Non-pigmented ciliary epithelial cell (primary cell): ENCODE measurements at places on chromosomes 5 and 9.

DNA sequence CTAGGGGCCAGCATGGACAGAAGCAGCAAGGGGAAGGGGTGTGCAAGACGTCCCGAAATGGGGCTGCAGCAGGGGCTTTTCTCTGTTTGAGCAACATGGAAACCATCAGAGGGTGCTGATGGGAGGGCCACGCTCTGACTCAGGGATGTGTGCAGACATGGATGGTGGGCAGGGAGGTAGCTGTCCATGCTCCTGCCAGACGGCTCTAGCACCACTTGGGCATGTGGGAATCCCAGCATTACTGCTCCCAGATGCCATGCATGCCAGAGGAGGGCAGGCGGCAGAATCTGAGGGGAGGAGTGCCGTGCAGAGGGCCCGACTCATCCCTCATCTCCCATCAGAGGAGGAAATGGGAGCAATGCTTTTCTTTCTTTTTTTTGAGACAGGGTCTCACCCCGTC, 45.6 kb upstream of the SLC25A51 start:
- no peak for DNase-seq

- no peak for DNase-seq
These were observed 317.0 kb upstream of the RPS23 start for GRCh38 chr5:82595113-82595512.

DNA sequence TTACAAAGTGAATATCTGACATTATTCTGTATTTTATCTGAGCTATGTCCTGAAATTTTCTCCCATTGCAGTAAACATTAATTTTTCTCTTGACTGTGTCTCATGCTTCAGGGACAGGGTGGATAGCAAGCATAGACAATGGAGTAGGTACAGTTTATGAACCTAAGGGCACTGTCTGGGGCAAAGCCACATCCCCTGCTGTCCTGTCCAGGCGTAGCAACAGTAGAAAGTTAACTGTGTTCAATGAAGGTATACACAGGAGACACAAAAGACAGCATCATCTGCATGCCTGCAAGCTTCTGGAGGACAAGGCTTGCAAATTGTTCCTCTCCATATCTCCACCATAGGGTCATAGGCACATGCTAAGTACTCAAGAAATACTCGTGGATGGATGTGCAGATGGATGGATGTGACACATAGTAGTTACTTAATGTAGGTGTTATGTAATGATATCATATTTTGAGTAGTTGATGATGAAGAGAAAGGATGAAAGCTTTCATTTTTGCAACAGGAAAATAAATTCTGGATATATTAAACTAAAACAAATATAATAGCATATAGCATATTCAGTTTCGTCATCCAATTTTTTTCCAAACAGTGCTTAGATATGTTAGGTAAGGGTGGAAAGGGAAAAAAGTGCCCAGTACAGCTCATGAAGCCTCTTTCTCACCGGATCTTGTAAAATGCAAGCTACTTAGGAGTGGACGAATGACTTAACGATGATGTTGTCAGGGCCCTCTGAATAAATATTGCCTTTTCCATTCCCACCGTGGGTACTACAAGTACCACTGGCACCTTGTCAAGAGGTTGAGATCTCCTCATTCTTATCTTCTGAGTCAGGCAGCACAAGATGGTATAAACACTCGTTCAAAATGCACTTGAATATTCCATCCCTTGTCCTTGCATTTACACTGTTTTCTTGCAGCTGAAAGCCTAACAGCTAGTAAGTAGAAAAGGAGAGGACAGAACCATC, 19.9 kb upstream of the ZSWIM6 start:
- DNase-seq = no peak

GRCh38 chr5:73370640-73371583, 77.7 kb downstream of the FOXD1 start:
- DNase-seq = peak; percentile 88

DNA sequence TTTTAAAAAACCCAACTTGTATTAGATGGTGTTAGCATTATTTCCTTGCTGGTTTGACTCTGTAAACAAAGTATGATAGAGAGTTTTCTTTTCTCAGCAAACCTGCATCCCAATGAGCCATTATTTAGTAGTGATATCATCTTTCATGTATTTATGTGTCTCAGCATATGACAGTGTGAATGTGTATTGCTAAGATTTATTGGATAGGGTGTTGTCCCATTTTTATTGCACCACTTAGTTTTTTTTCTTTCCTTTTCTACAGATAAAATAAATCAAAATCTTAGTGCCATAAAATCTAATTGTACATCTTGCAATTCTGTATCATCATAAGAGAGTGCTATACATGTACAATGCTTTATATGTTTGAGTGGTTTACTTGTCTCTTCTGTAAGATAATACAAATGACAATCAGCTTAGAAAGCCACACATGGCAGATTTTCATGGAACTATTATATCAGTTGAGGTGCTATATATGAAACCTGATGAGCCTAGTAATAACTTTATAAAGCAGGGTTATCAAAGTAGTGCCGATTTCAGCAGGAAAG, 149.2 kb upstream of the CYLC2 start:
- DNase-seq = no peak

DNA sequence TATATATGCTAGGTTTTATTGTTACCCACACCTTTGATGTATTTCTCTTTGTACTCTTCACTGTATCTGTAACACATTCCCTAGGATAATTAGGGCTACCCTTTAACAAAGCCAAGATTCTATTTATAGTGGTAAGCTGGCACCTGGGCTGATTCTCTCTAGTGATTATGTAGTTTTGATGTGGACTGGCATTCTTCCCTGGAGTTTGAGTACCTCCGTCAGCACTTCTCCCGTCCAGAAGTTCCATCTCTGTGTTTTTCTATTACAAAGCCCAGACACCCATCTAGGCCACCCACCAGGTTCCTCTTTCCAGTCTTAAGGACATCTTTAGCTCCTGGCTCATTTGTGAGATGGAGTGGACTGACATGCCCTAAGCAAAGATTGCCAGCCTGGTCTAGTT, 55.9 kb upstream of the CDKN2B start:
- DNase-seq = no peak

DNA sequence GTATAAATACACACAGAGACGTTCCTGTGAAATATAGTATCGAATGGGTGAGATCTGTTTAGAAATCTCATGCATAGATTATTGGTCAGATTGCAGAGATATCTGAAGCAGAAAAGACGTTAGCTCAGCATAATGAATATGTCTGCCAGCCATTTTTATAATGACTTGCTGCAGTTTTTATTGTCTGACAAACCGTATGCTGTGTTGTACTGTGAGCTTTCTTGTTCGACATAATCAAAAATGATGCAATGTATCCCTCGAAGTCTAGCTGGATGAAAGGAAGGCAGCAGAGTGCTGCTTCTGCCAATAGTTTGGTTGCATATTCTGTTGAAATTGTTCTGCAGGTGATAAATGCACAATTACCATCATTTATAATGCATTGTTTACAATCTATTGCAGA, 514.9 kb upstream of the ARRDC3 start:
- no peak for DNase-seq

- no peak for DNase-seq
These were observed 778.1 kb downstream of the SEMA5A start for GRCh38 chr5:8767746-8768145.

DNA sequence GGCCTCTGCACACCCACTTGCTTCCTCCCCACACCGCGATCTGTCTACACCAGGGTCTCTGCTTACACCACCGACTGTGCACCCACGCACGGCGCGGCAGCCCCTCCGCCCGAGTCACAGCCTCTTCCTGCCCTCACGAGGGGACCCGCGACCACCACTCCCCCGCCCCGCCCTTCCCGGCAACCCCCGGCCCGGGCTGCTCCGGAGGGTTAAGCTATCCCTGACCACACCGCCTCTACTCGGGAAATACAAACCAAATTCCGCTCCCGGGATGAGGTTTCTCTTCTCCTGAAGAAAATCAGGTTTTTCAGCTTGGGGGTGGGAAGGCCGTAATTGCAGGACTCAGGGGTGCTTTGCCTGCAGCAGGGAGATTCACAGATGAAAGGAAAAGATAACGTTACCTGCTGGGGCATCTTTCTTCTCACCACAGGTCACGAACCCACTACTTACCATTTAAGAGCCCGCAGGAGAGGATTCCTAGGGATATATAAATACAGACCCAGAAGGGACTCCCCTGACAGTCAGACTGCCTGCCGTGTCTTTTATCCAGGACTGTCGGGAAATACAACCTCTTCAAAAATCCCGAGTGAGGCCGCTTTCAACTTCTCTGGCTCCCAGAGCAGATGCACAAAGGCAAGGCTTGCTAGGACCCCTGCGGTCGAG, 63.5 kb downstream of the ROR2 start:
- no peak for DNase-seq

GRCh38 chr9:8391566-8391965, 592.0 kb upstream of the DMAC1 start:
- DNase-seq = no peak
